ENCODE measurements at places on chromosomes 16 and 17. TPM values are rescaled to one million over a fixed set of nuclear protein-coding genes. Genes with fewer than 3 reads are reported as not detected.

ZNF213 gene
- 7.1 TPM for total RNA-seq

CSF3 gene
- total RNA-seq = not detected

ODAD4 gene
- total RNA-seq = 0.52 TPM

BRIP1 gene
- 0.35 TPM for total RNA-seq

ABCC6 gene
- 2.1 TPM for total RNA-seq

HYDIN gene
- 0.82 TPM for total RNA-seq

CHST5 gene
- total RNA-seq = 0.07 TPM

RMI2 gene
- total RNA-seq = 0.45 TPM

CFAP97D1 gene
- not detected for total RNA-seq

CCT6B gene
- 1.3 TPM for total RNA-seq

UTS2R gene
- total RNA-seq = 2.1 TPM

Data from left ventricle myocardium superior (tissue), 1 donor.